ENCODE measurements at places on chromosomes 6 and 20.

GRCh38 chr6:62286470-62286843 is 432 bp upstream of the KHDRBS2 start:
- no peak for DNase-seq

DNA sequence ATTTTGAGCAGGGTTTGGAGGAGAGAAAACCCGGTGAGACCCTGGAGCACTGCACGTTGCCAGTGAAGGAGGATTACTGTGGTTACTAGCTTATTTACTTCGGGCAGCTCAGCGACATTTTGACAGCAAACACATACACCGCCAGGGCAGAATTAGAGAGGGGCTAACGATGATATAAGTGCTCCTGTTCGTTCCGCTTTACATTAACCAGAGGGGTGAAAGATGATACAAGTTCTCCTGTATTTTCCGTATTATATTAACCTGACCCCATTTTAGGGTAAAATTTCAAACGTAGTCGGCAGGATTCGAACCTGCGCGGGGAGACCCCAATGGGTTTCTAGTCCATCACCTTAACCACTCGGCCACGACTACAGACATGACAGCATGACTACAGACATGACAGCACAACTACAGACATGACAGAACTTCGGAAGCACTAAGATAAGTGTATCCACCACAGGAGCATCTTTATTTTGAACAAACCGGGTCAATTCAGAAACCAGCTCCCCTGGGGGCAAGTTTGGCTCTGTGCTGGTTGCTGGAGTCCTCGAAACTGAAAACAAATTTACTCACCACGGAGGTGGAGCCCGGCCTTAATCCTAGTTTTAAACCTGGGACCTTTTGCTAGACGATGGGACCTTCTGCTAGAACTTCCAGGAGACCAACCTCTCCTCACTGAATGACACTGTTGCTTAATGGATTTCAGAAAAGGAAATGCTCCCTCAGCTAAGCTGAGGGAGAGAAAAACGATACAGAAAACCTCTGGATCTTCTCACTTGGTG is 80.4 kb upstream of the ZNF184 start:
- DNase-seq, result no peak

- DNase-seq, result no peak
Observed at GRCh38 chr20:15364781-15365180, 1027.4 kb upstream of the FLRT3 start.

DNA sequence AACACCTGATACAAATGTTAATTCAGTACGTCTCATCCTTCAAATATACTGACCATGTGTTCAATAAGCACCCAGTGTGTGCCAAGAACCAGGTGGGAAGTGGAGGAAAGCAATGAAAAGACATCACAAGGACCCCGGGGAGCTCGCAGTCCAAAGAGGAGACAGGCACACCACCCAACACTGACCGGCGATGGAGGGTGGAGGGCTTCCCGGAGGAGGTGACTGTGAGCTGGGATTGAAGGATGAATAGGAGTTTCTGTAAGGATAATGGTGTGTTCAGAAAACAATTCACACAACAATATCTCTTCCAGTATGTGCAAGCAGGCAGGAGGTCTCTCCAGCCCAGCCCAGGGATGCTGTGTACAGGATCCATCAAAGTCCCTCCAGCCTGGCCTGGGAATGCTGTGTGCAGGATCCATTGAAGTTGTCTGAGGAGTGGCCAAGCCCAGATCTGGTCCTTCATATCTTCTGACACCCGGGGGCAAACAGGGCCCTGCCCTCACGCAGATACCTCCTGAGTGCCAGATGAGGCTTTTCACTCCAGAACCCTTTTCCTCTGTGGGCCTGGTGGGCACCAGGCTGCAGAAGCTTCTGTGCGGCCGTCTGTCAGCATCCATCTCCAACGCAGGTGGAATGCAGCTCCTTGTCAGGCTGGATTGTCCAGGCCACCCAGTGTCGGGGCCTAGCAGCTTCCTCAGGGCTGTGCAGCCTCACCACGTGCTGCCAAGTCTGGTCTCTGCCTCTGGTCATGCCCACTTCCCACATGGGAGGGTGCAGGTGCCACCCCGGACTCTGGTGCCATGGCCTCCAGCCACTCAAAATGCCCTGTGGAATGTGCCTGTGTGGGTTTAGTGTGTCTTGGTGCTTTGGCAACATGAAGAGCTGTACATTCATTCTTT is 36.3 kb downstream of the DLL1 start:
- DNase-seq, result no peak

GRCh38 chr6:101000341-101000740 is 119.2 kb upstream of the ASCC3 start:
- DNase-seq, result no peak
